ENCODE measurements at places on chromosomes 7 and 10. TPM values are rescaled to one million over a fixed set of nuclear protein-coding genes. Genes with fewer than 3 reads are reported as not detected.

The ZNF680 gene
- 15.3 TPM for total RNA-seq

DNA sequence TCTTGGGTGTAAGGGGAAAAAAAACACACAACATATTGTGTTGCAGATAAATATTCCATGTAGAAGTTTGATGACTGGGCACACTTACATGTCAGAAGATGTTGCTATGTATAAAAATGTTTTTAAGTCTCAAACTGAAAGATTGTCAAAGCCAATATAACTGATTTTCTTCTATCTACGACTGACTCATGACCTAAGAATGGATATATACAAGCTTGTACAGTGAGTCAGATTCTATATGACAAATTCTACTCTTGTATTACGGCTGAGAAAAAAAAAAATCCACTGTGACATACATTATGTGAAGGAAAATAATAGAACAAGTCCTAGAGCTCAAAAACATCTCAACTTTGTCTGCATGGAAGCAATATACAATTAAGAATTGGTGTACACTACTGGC is 343.0 kb upstream of the PCDH15 start:
- no peak overlapping the region for H3K4me3 ChIP-seq
- no peaks in the 10 kb centered on the region for H3K4me1 ChIP-seq
- DNase-seq = no peak
- H3K27me3 ChIP-seq = no peaks in the 10 kb centered on the region

The TLX1 gene
- total RNA-seq = not detected

DNA sequence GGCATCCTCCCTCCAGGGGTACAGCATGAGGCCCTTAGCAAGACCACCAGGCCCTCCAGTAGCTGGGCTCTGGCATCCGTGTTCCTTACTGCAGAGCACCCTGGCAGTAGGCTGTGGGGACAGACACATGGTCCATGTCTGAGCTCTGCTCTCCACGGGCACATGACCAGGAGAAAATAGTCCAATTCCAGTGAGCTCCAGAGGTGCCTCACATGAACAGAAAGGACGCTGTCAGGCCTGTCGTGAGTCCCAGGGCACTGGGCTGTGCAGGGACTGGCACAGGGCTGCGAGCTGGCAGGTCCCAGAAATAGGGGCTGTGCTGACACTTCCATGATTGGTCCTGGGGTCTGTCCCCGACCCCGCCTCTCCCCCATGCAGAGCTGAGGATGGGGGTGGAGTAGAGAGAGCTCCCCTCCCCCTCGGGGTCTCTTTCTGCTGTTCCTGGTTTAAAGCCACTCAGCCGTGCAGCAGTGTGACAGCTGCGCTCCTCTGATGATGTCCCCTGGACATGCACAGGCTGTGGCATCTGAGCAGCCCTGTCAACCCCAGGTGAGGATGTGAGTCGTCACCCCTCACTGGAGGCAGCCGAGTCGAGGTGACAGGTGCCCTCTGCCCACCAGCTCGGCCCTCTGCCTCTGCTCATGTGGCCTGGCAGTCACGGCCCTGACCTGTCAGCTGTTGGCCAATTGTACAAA is 25.2 kb upstream of the ZNF488 start:
- no peaks in the 10 kb centered on the region for H3K4me1 ChIP-seq
- no peak overlapping the region for H3K27ac ChIP-seq
- H3K4me3 ChIP-seq = no peak overlapping the region
- H3K27me3 ChIP-seq = no peaks in the 10 kb centered on the region
- H3K36me3 ChIP-seq = no peaks in the 10 kb centered on the region

DNA sequence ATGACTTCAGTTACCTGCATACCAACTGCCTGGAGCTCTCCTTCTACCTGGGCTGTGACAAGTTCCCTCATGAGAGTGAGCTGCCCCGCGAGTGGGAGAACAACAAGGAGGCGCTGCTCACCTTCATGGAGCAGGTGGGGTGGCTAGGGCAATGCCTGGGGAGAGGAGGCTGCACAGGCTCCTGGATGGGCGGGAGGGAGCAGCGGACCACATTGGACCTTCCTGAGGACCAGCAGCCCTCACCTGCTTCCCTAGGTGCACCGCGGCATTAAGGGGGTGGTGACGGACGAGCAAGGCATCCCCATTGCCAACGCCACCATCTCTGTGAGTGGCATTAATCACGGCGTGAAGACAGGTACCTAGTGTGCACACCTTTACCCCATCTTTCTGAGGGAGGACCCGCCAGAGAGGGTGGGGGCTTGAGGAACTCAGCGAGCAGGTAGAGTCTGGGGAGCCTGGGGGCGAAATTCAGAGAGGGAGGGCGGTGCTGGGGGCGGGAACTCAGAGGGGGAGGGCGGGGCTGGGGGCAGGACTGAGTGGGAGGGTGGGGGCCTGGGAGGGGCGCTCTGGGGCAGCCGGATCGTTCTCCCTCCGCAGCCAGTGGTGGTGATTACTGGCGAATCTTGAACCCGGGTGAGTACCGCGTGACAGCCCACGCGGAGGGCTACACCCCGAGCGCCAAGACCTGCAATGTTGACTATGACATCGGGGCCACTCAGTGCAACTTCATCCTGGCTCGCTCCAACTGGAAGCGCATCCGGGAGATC is 9.0 kb downstream of the AEBP1 start:
- peaks cover 14% of the 10 kb centered on the region for H3K36me3 ChIP-seq
- H3K27me3 ChIP-seq = no peaks in the 10 kb centered on the region
- H3K27ac ChIP-seq = no peak overlapping the region
- no peaks in the 10 kb centered on the region for H3K4me1 ChIP-seq
